ENCODE measurements at places on chromosomes 4 and X.
A peak's percentile ranks its signal among the peaks of the same experiment; 100 is the strongest.

DNA sequence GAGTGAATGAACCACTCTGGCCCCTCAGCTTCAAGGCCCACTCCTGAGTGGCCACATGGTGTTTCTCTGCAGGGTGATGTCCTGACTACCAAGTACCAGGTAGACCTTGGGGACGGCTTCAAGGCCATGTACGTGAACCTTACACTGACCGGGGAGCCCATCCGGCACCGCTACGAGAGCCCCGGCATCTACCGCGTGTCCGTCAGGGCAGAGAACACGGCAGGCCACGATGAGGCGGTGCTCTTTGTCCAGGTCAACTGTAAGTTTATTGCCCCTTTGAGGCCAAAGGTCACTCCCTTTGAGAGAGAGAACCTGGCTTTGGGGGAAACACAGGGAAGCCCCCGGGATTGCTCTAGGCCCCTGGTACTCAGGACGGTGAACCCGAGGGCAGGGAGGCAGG, 216.0 kb downstream of the AFAP1 start:
- DNase-seq, result no peak

- DNase-seq, result no peak
Measured at GRCh38 chr4:129223945-129224344, 128.0 kb downstream of the C4orf33 start.

DNA sequence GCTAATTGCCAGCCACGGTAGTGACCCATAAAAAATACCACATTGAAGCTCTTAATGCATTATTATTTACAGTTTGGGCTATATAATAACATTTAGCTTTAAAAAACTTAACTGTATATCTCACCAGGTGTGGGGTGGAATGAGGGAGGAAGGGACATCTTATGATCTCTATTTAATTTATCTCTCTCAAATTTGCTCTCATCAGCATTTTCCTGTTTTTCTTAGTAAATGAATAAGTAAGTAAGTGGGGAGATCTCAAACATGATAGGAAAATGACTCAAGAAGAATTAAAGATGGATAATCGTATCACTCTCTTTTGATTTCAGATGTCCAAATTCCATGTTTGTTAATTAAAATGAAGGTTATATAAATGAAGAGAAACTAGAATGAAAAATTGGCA, 200.7 kb upstream of the NR3C2 start:
- no peak for DNase-seq

- DNase-seq, result no peak
Measured at GRCh38 chrX:973010-973632, 239.3 kb downstream of the CRLF2 start.

GRCh38 chrX:30657196-30658161, 4.3 kb downstream of the GK start:
- no peak for DNase-seq

- DNase-seq, result no peak
Measured at GRCh38 chr4:64464581-64464980, 55.3 kb upstream of the TECRL start.

- no peak for DNase-seq
Measured at GRCh38 chr4:140706276-140706625, 49.9 kb downstream of the TBC1D9 start.

DNA sequence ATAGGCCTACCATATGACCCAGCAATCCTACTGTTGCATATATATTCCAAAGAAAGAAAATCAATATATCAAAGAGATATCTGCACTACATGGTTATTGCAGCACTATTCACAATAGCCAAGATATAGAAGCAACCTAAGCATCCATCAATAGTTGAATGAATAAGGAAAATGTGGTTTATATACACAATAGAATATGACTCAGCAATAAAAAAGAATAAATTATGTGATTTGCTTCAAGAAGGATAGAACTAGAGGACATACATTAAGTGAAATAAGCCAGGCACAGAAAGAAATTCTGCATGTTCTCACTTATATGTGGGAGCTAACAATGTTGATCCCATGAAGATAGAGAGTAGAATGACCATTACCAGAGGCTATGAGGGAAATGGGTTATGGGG, 13.1 kb upstream of the FHIP1A start:
- no peak for DNase-seq

GRCh38 chr4:67658302-67658701, 42.7 kb downstream of the UBA6 start:
- no peak for DNase-seq

DNA sequence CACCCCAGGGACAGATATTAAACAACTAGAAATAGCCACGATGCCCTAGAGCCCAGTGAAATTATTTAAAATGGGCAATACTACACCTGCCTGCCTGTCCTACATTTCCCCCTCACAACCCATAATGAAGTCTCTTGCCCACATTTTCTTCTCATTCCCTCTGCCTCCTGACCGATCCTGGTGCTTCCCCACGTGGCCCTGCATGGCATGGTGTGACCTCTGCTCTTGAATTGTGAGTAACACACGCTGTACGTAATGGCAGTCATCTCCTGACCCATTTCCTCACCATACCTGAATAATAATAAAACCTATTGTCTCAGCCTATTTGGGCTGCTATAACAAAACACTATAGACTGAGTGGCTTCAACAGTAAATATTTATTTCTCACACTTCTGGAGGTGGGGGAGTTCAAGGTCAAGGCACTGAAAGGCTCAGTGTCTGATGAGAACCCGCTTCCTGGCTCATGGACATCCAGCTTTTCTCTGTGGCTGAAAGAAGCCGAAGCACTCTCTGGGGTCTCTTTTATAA, 77.0 kb upstream of the ENPP6 start:
- DNase-seq, result no peak

GRCh38 chrX:93420525-93421082, 252.8 kb downstream of the NAP1L3 start:
- DNase-seq, result no peak

GRCh38 chr4:172899861-172900260, 268.8 kb upstream of the GALNT7 start:
- no peak for DNase-seq

- DNase-seq, result no peak
Measured at GRCh38 chr4:140109737-140110136, 44.2 kb downstream of the MAML3 start.

- DNase-seq, result no peak
Measured at GRCh38 chrX:101619364-101619763, 1.6 kb upstream of the ARMCX6 start.

- DNase-seq, result no peak
Measured at GRCh38 chr4:21757248-21757647, 191.3 kb downstream of the KCNIP4 start.

GRCh38 chr4:67912080-67912479, 28.3 kb upstream of the TMPRSS11D start:
- DNase-seq, result no peak

- peak; percentile 89 for DNase-seq
Measured at GRCh38 chr4:40621592-40622512, 7.8 kb downstream of the RBM47 start.

DNA sequence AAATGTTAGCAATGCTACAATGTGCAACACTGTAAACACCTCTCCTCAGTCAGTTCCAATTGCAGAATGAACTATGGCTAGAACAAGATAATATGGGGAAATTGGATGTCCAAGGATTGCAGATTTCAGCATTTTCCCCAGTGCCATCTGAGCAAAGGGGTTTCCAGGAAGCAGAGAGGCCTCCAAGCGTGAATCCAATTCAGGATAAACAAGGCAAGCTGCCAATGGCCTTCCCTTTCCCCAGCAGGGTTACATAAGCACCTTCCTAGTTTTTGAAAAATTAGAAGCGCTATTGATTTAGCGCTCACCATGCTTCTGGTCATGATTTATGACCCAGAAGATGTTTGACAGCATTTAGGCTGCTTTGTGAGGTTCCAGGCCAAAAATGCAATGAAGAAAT, 223.0 kb upstream of the GATB start:
- no peak for DNase-seq
